ENCODE measurements at places on chromosomes 12 and 14.

DNA sequence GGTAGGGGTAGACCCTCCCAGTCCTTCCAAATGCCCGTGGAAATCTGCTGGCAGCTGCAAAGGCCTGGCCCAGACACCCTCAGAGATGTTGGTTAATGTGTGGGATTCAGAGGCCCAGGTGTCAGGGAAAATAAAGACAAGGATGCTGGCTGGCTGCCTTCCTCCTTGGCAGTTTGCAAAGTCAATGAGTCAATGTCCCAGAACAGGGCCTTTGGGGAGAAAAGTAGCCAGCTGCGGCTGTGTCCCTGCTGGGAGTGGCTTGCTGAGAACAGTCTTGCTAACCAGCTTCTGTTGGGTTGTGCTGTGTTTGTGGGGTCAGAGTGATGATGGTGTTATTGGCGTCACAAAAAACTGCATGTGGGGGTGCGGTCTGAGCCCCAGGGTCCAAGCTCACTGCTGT lies 29.2 kb downstream of the GLRX5 start:
- peak; percentile 54 for DNase-seq

DNA sequence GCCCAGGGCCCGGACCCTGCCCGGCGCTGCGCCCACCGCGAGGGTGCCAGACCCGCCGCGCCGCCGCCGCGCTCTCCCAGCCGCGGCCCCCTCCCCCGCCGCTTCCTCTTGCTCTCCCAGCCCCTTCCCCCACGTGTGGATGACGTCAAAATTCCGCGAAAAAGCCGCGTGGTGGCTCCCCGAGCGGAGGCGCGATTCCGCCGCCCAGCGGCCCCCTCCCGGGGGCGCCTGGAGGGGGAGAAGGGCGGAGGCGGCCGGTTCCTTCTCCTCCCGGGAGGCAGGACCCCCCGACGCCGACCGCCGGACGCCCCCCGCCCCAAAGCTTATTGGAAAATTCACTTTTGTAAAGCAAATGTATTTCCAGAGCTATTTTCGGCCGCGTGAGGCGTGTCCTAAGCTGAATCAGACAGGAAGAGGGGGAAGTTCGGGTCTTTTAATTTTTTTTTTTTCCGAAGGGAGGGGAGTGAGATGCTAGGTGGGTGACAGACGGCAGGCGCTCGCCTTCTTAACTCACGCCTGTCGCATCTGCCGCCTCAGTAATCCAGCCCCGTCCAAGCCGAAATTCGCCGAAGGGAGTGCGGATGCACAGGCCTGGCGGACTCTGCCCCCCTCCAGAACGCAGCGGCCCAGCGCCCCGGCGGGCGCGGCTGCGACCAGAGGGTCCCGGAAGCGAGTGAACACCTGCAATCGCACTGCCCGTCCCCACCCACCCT lies 4.1 kb upstream of the CCND2 start:
- no peak for DNase-seq

GRCh38 chr12:124898200-124898922 lies 16.1 kb downstream of the UBC start:
- peak; percentile 70 for DNase-seq

DNA sequence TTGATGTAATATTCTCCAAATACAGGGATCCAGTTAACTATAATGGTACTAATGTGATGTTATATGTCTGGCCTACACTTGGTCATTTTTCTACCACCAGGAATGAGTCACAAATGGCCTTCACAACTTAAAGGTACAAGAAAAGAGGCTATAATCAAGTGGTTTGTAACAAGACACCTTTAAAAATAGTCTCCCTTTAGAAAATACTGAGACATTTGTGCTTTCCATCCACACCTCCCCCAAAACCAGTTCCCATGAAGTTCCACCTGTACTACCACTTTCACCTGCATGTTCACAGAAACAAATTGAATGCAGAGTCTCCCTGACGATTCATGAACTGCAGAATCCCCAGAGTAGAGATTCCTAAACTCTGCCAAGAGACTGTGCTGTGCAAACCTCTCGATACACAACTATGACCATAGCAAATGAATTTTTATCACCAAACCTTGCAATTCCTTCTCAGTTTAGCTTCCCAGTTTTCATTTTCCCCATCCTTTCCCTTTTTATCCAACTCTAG lies 6.0 kb downstream of the BTG1 start:
- DNase-seq, result peak; percentile 48

DNA sequence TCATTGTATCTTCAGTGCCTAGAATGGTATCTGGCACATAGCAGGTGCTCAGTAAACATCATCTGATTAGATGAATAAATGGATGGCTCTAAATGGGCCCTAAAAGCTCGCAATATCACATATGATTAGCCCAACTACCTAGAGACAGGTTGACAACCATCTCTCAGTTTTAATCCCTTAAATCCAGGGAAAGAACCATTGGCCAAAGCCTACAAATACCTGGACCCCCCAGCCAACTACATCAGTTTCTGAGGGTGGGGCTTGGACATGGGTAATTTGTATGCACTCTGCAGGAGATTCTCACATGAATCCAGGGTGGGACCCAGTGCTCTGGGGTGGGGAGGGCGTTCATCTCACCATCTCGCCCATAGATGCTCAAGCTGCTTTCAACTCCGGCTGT lies 4.8 kb upstream of the DTX1 start:
- no peak for DNase-seq

- no peak for DNase-seq
Observed at GRCh38 chr12:68945255-68945654, 12.3 kb upstream of the CPM start.

- DNase-seq, result no peak
Observed at GRCh38 chr14:76589246-76589645, 172.0 kb upstream of the VASH1 start.

DNA sequence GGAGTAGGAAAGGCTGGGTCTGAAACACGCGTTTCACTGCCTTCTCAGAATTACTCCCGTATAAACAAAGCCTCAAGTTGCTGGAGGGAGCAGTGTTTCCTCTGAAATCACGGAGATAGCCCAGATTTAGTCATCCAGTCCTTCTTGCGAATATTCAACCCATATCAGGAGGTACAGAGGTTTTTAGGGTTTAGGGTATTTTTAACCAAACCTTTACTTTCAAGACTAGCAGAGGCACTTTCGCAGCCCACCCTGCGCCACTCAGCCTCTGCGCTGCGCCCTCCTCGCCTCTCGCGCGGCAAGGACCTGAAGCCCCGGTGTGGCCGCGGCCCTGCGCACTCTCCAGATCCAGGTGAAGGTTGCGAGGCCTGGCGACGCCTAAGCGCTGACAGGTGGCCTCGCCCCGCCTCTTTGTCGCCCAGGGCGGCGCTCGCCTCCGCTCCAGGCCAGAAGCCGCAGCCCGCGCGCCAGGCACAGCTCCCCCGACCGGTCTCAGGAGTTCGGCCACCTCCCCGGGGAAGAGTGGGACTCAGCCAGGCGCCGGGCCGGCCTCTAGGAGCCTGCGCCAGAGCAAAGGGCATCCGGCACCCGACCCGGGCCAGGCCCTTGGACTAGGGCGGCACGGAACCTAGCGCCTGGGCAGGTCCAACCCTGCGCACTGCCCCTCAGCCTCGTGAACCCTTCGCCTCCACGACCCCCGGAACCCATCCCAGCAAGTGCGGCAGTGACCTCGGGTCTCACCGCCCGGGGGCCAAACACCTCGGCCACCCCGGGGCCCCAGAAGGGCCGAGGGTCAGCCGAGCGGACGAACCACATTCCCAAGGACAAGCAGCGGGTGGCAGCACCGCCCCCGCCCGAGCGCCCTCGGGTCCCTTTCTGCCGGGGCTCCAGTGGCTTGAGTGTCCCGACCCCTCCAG lies 1.8 kb upstream of the SAMD4A start:
- DNase-seq, result peak; percentile 69

GRCh38 chr14:101109981-101110728 lies 206.6 kb upstream of the RTL1 start:
- no peak for DNase-seq

Measured in RPMI7951 (cell line).